Retina (tissue), 1 donor: ENCODE measurements at places on chromosomes 3 and 15.

GRCh38 chr3:58568572-58569286, 8.5 kb downstream of the FAM107A start:
- peak; percentile 90 for DNase-seq

DNA sequence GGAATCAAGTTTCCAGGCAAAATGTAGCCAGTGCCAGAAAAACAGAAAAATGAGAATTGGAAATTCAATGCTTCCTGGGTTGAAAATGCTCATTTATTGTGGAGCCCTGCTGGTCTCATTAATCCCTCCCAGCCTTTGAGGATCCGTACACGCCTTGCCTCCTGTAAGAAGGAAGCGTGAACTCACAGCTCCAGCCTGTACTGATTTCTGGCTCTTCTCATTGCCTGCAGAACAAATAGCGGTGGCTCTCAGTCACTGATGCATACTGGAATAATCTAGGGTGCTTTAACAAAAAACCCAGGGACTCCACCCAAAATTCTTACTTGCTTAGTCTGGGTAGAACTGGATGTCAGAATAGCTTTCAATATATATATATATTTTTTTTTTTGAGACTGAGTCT, 29.3 kb upstream of the SLC24A5 start:
- no peak for DNase-seq

GRCh38 chr3:51384055-51384725, 901 bp upstream of the MANF start:
- DNase-seq, result no peak

- DNase-seq, result no peak
These were observed 315.3 kb upstream of the UBE2E2 start for GRCh38 chr3:22887664-22888291.

- DNase-seq, result no peak
These were observed 55.8 kb downstream of the RSRC1 start for GRCh38 chr3:158165730-158166129.

DNA sequence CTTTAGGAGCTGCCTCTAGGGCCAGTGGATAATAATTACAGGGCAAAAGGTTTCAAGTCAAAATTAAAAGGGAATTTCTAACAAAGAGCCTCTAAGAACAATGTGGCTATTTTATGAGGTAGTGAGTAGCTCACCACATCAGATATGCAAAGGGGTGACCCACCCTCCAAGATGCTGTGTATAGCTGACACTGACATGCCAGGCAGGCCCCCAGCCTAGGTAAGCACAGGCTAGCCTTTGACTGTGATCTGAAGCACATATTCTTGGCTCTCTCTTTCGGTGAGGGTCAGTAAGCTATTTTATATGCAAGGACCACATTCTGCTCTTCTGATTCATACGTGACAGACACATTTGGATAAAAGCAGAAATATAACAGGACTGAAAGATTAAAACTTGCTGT, 2.8 kb upstream of the THSD4 start:
- DNase-seq, result no peak

- DNase-seq, result peak; percentile 46
These were observed 32.4 kb upstream of the PIK3R4 start for GRCh38 chr3:130779031-130779430.

- no peak for DNase-seq
These were observed 298.6 kb downstream of the ADAMTS17 start for GRCh38 chr15:100043068-100043641.

- no peak for DNase-seq
These were observed 48.5 kb upstream of the PARL start for GRCh38 chr3:183933160-183933559.
